NCI-H510A (cell line): ENCODE measurements at places on chromosomes 6 and 20.

DNA sequence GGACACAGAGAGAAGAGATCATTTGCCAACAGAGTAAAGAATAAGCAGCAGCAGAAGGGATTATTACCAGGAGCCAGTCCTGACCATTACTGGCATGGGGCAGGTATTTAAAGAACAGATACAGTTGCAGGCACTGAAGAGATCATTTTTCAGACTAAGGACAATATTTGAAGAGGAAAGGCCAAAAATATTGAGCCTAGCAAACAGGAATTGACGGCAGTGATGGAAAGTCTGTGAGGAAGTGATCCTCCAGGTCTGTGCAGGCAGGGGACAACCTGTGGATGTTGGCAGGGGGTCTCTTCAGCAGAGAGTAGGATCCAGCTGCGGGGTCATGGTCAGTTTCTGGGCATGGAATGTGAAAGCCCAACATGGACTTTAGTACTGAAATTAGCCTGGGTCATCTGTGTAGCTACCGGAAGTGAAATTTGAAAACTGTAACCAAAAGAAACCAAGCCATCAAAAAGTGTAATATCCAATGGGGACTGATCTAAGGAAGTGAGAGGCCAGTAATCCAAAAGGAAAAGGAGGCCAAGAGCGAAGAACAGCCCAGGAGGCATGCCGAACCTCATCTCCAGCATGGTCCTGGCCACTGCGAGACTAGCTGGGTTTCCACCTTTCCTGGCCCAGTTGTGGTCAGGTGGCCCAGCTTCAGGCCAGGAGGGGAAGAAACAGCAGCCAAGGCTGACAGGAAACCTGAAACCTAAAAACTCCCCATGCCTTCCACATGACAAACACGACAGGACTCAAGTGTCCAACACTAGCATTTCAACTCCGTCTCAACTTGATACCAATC lies 115.1 kb upstream of the TNFAIP3 start:
- no peak for DNase-seq

GRCh38 chr20:34010405-34010931 lies 16.8 kb downstream of the RALY start:
- DNase-seq: no peak

GRCh38 chr6:162605881-162606280 lies 121.7 kb downstream of the PRKN start:
- no peak for DNase-seq

GRCh38 chr20:58546416-58546711 lies 31.2 kb upstream of the APCDD1L start:
- no peak for DNase-seq

DNA sequence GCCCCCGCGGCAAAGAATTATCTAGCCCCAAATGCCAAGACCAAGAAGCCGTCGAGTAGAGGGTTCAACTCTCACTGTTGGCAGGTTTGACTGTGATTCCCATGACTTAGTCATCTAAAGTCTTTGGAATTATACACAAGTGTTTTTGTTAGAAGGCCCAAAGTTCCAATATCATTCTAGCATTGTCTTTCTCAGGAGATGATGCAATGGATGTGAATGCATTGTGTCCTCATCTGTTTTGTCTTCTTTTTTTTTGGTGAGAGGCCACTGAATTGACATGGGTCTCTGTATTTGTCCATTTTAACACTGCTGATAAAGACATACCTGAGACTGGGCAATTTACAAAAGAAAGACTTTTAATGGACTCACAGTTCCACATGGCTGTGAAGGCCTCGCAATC lies 290.5 kb upstream of the ZFP64 start:
- DNase-seq: no peak

- DNase-seq: no peak
These were observed 71.0 kb downstream of the TRAM2 start for GRCh38 chr6:52505726-52506409.

DNA sequence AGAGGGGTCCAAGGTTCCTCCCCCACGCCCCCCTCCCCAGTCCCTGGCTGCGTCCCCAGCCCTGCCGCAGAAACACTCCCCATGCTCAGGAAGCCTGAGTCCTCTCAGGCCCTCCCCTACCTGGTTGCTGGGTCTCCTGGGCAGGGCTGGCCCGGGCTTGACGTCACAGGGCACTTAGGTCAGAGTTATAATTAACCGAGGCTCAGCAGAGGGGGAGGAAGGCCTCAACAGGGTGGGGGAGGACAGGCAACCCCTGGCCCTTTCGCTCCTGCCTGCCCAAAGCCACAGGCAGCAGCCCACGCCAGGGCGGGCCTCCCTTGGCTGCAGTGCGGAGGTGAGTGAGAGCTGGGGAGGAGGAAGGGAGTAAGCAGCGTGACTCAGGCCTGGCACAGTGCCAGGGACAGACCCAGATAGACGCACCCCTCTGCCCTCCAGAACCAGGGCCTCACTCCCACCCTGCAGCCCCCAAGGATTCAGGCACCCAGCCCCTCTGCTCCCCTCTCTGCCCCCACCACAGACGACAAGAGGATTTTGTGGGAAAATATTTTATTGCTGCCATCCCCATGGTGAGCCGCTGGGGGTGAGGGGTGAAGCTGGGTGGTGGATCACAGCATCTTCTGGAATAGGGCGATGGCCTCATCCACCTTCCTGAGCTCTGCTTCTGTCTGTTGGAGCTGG lies at the start of gene VWA7:
Gene VWA7 (minus strand): TSS at position 340 of the 678 bp plus-strand sequence. CDS start 549 bp downstream, outside the sequence.
- DNase-seq: peak; percentile 93

- peak; percentile 53 for DNase-seq
These were observed 212.0 kb upstream of the PROKR2 start for GRCh38 chr20:5528719-5529256.

- DNase-seq: no peak
These were observed 21.8 kb upstream of the BTBD3 start for GRCh38 chr20:11895861-11896387.

DNA sequence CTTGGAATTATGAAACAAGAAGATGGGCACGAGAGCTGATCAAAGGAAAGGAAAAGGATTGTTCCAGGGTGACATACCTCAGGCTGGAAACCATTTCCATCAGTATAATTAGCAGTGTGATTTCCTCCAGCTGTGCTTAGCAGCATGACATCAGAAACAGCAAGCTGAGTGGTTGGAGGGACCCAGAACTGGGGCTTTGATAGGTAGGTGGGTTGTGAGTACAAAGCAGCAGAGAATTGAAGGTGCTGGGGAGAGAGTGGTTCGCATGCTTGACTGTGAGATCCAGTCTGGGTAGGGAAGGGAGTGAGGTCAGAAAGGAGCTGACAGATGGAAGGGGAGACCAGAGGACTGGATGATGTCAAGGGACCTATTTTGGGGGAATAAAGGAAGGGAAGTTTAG lies 90.4 kb downstream of the CD164 start:
- DNase-seq: no peak

DNA sequence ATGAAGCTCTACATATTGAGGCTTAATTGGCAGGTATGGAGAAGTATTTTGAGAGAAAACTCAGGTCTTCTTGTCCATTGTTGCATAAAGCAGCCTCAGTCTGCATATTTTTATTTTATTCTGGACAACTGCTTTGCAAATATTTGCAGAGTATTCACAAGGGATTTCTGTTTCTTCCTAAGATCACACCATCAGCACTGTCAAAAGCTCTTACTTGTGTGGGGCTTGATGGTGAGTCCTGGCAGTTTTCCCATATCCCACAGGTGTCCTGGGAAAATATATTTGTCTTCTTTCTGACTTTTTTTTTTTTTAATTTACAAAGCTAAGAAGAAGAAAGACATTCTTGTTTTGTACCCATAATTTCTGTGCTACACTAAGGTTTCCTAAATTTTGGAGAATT lies 16.9 kb upstream of the MLIP start:
- no peak for DNase-seq

DNA sequence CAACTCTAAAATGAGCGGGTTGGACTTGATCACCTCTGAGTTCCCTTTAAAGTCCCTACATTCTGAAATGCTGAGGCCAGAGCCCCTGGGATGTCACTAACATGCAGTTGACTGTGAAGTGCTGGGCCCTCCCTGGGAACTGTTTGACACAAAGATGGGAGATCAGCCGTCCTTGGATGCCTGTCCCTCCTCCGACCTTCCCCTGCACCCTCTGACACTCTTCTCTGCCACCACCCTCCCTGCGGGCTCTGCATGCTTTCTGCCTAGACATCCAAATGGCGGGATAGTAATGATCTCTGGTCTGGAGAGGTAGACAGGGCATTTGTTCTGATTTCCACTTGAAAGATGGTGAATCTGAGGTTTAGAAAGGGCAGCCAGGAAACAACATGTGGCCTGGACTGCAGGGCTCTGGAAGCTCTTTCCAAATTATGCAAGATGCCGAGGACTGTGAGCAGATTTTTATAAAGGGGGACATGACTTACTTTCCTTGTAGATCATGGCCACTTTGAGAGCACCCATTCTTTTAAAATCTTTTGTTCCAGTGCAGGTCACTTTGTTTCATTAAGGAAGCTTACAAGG lies 113.2 kb downstream of the ZDHHC14 start:
- no peak for DNase-seq

DNA sequence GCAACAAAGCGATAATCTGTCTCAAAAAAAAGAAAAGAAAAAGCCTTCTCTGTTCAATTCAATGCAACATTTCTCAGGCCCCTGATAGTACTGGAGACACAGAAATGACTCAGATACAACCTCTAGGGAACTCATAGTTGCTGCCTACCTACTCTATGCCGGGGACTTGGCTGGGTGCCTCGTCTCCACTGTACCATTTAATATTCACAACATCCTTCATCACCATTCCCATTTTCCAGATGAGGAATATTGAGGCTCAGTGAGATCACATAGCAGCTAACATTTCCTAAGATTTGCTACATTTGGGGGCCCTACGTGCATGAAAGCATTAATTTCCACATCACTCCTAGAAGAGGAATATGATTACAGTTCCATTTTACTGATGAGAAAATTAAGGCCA lies 7.5 kb downstream of the NOL4L start:
- DNase-seq: no peak

DNA sequence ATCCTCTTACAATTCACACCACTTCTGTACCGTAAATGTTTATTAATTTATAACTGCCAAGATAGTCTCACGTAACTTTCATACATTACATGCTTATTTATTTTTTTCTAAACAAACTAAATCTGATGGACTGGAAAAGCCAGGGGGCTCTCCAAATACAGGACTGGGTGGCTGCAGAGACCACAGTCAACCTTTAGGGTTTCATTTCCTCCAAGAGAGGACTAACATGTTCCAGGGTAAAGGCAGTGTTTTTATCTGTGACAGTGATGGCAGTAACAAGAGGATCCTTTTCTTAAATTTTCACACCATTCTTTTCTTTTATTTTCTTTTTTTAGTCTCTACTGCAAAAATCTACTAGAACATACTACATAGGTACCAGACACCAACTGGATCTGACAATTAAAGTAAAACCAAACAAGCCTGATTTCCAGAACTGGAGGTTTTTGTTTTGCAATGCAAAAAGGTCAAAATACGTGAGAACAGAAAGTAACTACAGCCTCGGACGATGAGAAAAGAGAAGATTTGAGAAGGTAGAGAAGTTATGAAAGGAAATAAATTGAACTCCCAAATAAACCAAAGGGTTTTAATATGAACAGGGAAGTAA lies 1.2 kb downstream of the LMBRD1 start:
- DNase-seq: no peak

DNA sequence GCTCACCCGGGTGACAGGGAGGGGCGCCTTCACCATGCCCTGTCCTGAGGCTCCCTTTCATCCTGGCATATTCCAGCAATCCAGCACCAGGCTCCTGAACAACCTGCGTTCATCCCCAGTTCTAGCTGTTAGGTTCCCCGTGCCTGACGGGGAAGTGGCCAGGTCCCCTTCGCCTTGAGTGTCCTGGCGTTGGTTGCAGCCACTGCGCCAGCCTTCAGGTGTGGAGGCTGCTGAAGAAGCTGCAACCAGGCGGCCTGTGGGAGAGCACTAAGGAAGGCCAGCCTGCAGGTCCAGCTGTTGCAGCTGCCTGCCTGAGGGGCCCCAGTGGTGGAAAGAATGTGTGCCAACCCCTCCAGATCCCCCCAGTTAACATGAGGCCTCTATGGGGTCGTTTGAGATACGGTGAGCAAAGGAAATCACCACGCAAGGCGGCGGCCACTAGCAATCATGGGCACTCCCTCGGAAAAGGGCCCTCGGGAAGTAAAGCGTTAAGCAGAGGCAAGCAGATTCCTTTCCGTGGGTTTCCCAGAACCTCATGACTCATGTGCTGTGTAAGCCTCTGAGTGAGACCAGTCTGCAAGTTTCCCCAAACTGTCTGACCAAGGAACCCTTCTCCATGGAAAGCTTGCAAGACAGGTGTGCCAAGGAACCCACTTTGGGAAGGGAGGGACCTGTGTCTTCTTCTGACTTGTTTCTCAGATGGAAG lies 320.8 kb downstream of the TAF4 start:
- DNase-seq: no peak

GRCh38 chr20:36116807-36117441 lies 37.6 kb upstream of the EPB41L1 start:
- DNase-seq: no peak

GRCh38 chr20:6837730-6838129 lies 70.2 kb downstream of the BMP2 start:
- DNase-seq: no peak

- no peak for DNase-seq
These were observed 151.6 kb upstream of the GMDS start for GRCh38 chr6:2396846-2397630.

- no peak for DNase-seq
These were observed 23.0 kb upstream of the AKAP7 start for GRCh38 chr6:131112249-131112648.

DNA sequence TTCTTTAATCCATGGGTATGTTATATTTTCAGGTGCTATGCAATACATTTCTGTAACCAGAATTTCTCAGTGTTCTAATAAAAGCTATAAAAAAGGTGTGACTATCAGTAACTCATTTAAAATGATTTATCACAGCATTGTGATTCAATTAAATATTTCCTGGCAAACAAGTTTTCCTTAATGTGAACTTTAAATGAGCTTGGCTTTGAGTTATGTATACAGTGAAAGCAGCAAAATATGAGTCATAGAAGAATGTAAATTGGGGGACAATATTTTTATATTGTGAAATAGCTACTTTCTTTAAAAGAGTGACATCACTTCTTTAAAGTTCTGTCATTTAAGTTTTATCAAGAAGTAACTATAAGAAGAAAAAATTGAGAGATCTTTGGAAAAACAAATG lies 484.9 kb upstream of the MAN1A1 start:
- DNase-seq: no peak

- DNase-seq: peak; percentile 62
These were observed 80.3 kb upstream of the CCDC28A start for GRCh38 chr6:138692978-138693909.

DNA sequence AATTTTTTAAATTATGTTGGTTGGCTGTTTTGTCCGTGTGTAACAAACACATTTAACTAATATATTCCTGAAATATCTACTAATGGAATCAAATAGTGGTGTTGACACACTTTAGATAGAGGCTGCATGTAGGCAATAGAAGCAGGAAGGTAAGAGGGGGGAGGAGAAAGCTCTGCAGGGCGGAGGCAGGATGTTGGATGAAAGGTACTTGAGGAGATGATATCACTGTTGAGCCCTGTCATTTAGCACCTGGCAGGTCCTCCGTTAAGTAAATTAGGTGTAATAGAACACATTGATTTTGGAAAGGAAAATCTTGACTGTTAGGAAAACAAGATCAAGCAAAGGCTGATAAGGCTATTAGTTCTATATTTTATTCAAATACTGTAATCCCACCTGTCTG lies 618.7 kb downstream of the PKHD1 start:
- DNase-seq: peak; percentile 37

- no peak for DNase-seq
These were observed 59.4 kb downstream of the TNFRSF21 start for GRCh38 chr6:47250302-47250701.

GRCh38 chr6:124676033-124676432 lies 286.2 kb upstream of the RNF217 start:
- DNase-seq: no peak

- no peak for DNase-seq
These were observed 34.9 kb downstream of the ELOVL5 start for GRCh38 chr6:53313784-53314400.
